ENCODE measurements at places on chromosomes 1 and 21.

DNA sequence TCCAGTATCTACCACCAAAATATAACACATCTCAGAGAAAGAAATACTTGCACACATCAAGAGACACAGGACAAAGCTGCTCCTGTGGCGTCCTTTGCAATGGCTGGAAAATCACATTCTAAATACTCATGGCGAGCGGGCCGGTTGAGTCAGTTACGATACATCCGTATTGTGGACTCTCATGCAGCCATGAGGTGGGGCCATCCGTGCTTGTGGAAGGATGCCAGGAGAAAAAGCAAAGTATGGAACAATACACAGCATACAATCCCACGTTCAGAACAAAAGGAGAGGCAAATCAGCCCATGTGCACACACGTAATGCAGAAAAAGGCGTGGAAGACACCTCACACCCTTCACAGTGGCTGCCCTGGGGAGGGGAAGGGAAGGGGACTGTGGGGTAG lies 13.1 kb downstream of the ATP13A2 start:
- DNase-seq, result no peak

DNA sequence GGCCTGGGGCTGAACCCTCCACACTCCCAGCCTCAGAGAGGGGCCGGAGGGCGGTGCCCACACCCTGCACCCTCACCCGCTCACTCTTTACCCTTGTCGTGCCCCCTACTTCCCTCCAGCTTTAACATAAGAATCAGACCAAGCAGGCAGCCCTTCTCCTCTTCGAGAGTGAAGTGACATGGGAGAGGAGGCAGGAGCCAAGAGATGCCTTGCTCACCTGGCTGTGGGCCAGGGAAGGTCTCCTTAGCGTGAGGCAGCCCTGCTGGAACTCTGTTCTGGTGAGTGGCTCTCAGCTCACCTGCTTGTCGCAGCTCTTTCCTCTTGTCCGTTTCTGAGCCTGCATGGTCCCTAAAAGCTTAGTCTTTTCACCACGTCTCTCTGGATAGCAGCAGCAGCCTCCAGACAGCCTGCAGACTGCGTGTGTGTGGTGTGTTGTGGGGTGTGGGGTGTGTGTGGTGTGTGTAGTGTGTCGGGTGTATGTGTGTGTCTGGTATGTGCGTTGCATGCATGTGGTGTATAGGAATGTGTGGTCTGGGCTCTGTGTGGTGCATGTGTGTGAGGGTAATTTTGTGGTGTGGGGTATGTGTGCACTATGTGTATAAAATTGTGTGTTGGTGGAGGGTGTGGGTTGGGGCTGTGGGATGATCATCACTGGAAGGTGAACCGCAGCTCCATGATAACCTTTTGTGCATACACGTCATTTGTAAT lies 86.7 kb downstream of the CCDC185 start:
- no peak for DNase-seq

DNA sequence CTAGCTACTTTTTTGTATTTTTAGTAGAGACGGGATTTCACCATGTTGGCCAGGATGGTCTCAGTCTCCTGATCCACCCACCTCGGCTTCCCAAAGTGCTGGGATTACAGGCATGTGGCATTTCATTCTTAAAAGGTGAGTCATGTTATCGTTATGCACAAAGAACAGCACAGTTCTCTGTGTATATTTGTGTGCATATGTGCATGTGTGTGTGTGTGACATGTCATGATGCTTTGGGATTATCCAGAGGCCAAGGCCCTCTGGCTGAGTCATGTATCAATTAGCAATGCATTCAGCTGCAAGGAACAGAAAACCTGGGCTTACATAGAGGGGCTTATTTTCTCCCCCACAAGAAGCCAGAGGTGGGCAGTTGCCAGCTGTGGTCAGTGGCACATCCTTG lies 301.7 kb upstream of the KAZN start:
- DNase-seq, result no peak

DNA sequence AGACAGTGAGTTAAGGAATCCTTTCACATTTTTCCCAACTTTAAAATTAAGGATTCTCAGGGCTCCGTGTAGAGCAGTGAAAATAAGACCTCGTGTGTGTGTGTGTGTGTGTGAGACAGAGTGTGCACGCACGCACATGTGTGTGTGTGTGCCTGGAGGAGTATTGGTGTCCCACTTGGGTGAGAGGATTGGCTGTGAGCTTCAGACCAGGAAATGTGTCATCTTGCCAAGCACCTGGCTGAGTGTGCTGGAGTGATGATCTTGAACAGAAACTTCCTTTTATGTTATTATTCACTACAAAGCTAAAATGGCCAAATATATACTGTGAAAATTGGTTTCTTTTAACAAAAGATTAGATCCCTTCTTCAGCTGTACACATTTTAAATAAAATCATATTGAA lies 35.2 kb upstream of the NTPCR start:
- DNase-seq, result no peak

DNA sequence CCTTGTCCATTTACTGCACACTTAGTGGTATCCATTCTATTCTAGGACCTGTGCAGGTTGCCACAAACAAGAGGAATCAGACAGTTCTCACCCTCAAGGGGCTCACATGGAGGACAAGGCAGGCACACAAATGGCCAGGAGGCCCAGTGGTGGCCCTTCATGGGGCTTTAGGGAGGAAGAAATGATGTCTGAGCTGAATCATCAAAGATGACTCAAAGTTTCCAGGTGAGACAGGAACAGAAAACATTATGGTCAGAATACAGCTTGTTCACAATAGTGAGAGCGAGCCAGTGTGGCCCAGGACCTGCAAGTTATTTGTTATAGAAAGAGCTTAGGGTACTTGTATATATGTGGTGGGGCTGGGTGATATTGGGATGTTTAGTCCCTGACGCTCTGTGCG lies 26.4 kb downstream of the SHISAL2A start:
- DNase-seq, result no peak

DNA sequence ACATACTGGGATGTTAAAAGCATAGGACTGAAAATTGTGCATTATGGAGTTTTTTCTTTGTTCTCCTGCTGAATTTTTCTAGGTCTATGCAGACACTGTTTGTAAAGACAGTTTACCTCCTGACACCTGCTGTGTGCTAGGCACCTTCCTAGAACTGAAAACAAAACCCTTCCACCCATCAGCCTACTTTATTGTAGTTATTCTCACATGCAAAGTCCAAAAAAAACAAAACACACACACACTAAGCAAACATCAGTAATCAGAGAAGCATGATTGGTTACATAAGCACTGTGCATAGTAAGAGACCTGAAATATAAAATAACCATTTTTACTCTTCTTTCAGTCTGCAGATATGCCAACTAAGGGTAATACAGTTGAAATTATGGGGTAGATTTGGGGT lies 195.1 kb downstream of the CRB1 start:
- no peak for DNase-seq

DNA sequence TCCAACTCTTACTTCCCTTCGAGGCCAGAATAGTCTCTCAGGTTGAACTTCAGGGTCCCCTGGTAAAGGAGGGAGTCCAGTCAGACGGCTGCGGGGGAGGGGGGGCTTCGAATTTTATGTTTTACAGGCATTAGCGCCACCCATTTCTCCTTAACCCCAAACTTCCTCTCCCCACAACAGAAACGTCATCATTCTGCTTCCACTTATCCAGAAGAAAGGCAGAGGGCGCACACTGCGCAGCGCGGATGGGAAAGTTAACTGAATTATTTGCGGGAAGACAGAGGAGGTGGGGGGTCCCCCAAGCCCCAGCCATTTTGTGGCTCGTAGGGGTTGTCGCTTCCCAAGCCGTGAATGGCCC lies 529 bp upstream of the PRMT2 start:
- no peak for DNase-seq

DNA sequence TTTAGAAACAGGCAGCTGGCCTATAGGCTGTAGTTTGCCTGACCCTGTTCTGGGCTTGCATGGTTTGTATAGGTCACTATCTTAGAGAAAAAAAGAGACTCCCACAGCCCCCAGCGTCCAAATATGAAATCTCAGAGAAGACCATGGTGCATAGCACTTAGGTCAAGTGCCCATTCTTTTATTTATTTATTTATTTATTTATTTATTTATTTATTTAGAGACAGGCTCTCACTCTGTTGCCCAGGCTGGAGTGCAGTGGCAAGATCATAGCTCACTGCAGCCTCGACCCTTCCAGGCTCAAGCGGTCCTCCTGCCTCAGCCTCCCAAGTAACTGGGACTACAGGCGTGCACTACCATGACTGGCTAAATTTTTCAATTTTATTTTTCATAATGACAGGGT lies 50.8 kb upstream of the ARTN start:
- no peak for DNase-seq

GRCh38 chr1:89962742-89963075 lies 32.2 kb upstream of the ZNF326 start:
- no peak for DNase-seq

- no peak for DNase-seq
Measured at GRCh38 chr1:238324211-238324864, 433.6 kb upstream of the ZP4 start.

- DNase-seq, result no peak
Measured at GRCh38 chr1:51506537-51506936, 12.5 kb downstream of the EPS15 start.

- no peak for DNase-seq
Measured at GRCh38 chr21:37566790-37567615, 200.4 kb downstream of the DYRK1A start.

DNA sequence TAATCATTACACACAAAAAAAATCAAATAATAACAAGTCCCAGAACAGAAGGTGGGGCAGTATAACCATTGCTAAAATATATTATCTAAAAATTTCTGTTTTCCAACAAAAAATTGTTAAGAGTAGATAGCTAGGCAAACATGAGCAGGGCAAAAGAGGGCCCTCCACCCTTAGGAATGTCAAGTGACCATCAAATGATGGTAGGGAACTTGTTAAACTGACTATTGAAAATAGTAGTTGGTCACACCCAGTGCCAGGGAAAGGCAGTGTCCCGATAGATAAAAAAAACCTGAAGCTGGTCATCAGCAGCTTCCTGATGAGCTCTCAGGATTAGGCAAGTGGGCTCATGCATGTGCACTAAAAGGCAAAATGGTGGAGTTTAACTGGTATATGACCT lies 18.4 kb upstream of the COP1 start:
- no peak for DNase-seq

DNA sequence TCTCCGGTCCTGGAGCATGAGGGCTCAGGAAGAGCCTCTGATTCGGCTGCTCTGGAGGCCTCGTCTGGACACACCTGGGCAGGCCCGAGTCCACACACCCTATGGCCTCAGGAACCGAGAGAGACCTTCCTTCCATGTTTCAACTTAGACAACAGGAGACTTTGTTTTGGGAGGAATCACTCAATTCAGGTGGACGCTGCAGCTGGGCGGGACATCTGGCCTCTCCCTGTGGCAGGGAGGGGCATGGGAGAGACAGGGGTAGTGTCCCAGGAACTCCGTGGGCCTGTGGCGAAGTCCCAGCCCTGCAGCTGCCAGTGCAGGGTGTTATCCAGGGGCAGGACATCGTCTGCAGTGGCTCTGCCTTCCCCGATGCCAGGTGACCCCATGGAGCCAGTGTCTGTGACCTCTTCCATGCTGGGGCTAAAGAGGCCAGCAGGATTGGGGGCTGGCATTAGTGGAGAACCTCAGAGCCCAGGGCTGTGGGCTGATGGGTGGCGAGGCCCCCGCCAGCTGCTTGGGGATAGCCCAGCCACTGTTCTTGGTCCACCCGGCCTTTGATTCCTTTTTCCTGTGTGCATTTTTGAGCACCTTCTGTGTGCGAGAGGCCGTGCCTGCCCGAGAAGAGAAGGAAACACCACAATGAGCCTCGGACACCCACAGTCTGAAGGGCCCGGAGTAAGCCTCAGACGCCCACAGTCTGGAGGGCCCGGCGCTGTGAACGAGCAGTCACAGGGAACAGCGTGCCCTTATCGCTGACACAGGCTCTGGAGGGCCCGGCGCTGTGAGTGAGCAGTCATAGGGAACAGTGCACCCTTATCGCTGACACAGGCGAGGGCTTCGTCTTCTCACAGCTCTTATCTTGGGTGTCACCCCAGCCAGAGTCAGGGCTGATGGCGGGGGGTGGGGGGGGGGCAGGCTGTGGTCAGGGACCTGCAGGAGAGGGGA lies 6.2 kb downstream of the COL18A1 start:
- no peak for DNase-seq

DNA sequence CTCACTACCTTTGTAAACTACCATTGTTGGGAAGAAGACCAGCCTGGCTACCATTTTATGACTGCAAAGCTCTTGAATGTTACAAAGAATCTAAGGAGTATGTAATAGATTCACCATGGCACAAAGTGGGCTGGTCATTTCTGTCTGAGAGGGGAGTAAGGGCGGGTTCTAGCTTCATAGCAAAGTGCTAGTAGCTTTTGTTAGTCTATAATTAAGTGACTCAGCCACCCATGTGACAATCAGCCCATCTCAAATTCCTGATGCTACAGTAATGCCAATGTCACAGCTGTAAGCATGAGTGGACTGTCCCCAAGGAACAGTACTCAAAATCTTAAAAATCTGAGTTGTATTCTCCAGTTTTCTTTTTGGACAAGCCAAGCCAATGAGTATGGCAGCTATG lies 15.4 kb upstream of the OTUD3 start:
- DNase-seq, result no peak

DNA sequence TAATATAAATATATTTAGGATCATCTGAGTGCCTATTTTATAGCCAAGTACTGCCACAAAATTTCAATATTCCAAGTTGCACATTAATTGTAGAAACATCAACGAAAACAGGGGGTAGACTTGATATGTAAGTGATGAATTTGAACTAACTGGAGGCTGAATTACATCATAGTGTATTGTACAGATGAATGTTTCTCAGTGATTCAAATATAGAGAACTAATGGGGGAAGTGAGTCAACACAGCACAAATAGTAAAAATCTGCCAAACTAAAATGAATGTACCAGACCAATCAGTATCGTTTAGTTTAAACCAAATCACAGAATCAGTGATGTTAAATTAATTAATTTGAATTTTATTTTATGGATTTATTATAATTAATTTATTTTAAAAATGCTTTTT lies 42.8 kb downstream of the RTCA start:
- no peak for DNase-seq

GRCh38 chr1:14190508-14190907 lies 408.0 kb upstream of the KAZN start:
- no peak for DNase-seq

- no peak for DNase-seq
Measured at GRCh38 chr1:177944016-177944949, 25.6 kb downstream of the SEC16B start.

- DNase-seq, result no peak
Measured at GRCh38 chr1:50898773-50899172, 61.3 kb downstream of the FAF1 start.

DNA sequence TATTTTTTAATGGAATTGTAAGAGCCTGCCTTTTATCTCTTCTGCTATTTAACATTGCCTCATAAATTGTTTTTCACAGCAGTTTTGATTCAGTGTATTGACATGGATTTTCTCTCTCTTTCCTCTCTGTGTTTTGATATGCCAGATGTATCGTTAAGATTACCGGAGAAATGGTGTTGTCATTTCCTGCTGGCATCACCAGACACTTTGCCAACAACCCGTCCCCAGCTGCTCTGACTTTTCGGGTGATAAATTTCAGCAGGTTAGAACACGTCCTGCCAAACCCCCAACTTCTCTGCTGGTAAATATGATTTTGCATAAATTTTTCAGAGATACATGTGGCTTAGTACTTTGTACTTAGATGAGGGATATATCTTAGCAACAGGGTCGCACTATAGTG lies 23.1 kb upstream of the DYNLT5 start:
- DNase-seq, result no peak

- no peak for DNase-seq
Measured at GRCh38 chr1:204255966-204256365, 42.2 kb upstream of the GOLT1A start.

Data from activated CD8-positive, alpha-beta memory T cell treated with anti-CD3 and anti-CD28 coated beads, Interleukin-2, amount 50 U/mL, for 4 hours (primary cell).